Smooth muscle cell of the umbilical artery (primary cell): ENCODE measurements at places on chromosomes 5 and 9. TPM values are rescaled to one million over a fixed set of nuclear protein-coding genes. Genes with fewer than 3 reads are reported as not detected.

Gene PALM2AKAP2
- 28.5 and 52.9 TPM in 2 replicates for total RNA-seq

Gene CATSPER3
- total RNA-seq = not detected in 2 replicates

Gene FAM81B
- total RNA-seq = not detected in 2 replicates

Gene LHFPL2
- 99.6 and 102 TPM in 2 replicates for total RNA-seq

Gene ADGRD2
- total RNA-seq = not detected in 2 replicates

Gene IRX4
- not detected in 2 replicates for total RNA-seq

Gene FBP1
- total RNA-seq = not detected in 2 replicates

Gene LCP2
- not detected in 2 replicates for total RNA-seq

Gene CAMK4
- total RNA-seq = 2.7 and 10.3 TPM in 2 replicates

Gene SLC46A2
- not detected in 2 replicates for total RNA-seq

Gene RFESD
- 0.59 and 1.7 TPM in 2 replicates for total RNA-seq

Gene MYMK
- total RNA-seq = not detected in 2 replicates

Gene PRR16
- 1.2 and 1.8 TPM in 2 replicates for total RNA-seq

Gene ACOT12
- 0.23 TPM in 1 of 2 replicates, not detected in the other for total RNA-seq

Gene AP3B1
- 58.2 and 77.3 TPM in 2 replicates for total RNA-seq

Gene C5orf34
- total RNA-seq = 2.4 and 4.2 TPM in 2 replicates

Gene PCDHGC5
- 2.4 and 10.2 TPM in 2 replicates for total RNA-seq

Gene CCL27
- 0.14 and 0.59 TPM in 2 replicates for total RNA-seq
